ENCODE measurements at places on chromosomes 1 and 21. TPM values are rescaled to one million over a fixed set of nuclear protein-coding genes. Genes with fewer than 3 reads are reported as not detected.

PGBD5 gene
- 2.4 TPM for total RNA-seq

DNA sequence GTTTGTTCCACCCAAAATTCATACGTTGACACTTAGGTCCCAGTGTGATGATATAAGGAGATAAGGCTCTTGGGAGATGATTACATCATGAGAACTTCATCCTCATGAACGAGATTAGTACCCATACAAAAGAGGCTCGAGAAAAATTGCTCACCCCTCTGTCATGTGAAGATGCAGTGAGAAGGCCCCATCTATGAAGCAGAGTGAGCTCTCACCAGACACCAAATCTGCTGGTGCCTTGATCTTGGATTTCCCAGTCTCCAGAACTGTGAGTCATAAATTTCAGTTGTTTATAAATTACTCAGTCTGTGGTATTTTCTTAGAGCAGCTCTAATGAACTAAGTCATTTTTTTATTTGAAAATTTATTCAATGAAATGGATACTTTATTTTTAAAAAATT, 42.6 kb upstream of the USP25 start:
- peak overlapping the region; percentile 31 for H3K27ac ChIP-seq
- no peak for DNase-seq
- no peaks in the 10 kb centered on the region for H3K27me3 ChIP-seq
- no peaks in the 10 kb centered on the region for H3K36me3 ChIP-seq
- no peak overlapping the region for H3K4me3 ChIP-seq
- peaks cover 2% of the 10 kb centered on the region for H3K4me1 ChIP-seq

SPAG17 gene
- not detected for total RNA-seq

AKNAD1 gene
- not detected for total RNA-seq

DNA sequence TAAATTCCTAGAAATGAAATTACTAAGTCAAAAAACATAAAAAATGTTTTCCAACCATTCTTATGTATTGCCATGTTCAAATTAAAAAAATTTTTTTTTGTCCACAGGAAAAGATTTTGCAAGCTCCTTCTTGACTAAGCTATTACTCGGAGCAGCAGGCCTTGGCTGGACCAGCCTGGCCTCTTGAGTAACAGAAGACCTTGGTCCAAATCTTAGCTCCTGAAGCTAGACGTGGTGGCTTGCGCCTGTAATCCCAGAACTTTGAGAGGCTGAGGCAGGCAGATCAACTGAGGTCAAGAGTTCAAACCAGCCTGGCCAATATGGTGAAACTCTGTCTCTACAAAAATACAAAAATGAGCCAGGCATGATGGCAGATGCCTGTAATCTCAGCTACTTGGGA, 77.6 kb downstream of the CLSTN1 start:
- H3K27me3 ChIP-seq: no peaks in the 10 kb centered on the region
- DNase-seq: no peak
- H3K36me3 ChIP-seq: no peaks in the 10 kb centered on the region
- H3K4me3 ChIP-seq: no peak overlapping the region
- H3K4me1 ChIP-seq: no peaks in the 10 kb centered on the region
- no peak overlapping the region for H3K27ac ChIP-seq

GRCh38 chr1:26470878-26471497, 1.3 kb upstream of the HMGN2 start:
- peak overlapping the region; percentile 24 for H3K27ac ChIP-seq
- peaks cover 15% of the 10 kb centered on the region for H3K4me1 ChIP-seq
- peak overlapping the region; percentile 78 for H3K4me3 ChIP-seq
- no peaks in the 10 kb centered on the region for H3K27me3 ChIP-seq
- H3K36me3 ChIP-seq: peaks cover 1% of the 10 kb centered on the region
- DNase-seq: no peak

DNA sequence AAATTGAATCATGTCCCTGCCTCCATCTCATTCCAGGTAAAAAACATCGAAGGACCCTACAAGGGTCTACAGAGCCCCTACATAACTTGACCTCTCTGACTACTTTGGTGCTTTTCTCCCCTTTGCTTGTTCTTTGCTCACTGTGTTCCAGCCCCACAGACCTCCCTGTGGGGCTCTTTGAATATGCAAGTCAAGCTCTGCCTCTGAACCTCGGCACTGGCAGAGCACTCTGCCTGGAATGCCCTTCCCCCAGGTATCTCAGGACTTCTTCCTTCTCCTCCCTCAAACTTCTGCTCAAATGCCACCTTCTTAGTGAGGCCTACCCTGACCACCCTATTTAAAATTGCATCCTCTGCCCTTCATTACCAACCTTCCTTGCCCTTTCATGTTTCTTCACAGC, 87.8 kb upstream of the CD34 start:
- DNase-seq: no peak
- no peak overlapping the region for H3K27ac ChIP-seq
- H3K4me3 ChIP-seq: no peak overlapping the region
- H3K36me3 ChIP-seq: no peaks in the 10 kb centered on the region
- no peaks in the 10 kb centered on the region for H3K4me1 ChIP-seq

GRCh38 chr1:223706077-223706973, 6.0 kb upstream of the CAPN2 start:
- H3K36me3 ChIP-seq: no peaks in the 10 kb centered on the region
- peaks cover 65% of the 10 kb centered on the region for H3K4me1 ChIP-seq
- DNase-seq: no peak
- no peaks in the 10 kb centered on the region for H3K27me3 ChIP-seq

TRIM45 gene
- 4.0 TPM for total RNA-seq

GRCh38 chr1:52913014-52913413, 8.5 kb downstream of the ECHDC2 start:
- no peak overlapping the region for H3K4me3 ChIP-seq
- H3K36me3 ChIP-seq: no peaks in the 10 kb centered on the region
- no peaks in the 10 kb centered on the region for H3K27me3 ChIP-seq
- no peak overlapping the region for H3K27ac ChIP-seq
- DNase-seq: no peak

GRCh38 chr1:224544346-224545110, 71.6 kb upstream of the CNIH3 start:
- no peaks in the 10 kb centered on the region for H3K4me1 ChIP-seq
- no peak overlapping the region for H3K4me3 ChIP-seq
- no peaks in the 10 kb centered on the region for H3K27me3 ChIP-seq

CD1D gene
- total RNA-seq: not detected

DNA sequence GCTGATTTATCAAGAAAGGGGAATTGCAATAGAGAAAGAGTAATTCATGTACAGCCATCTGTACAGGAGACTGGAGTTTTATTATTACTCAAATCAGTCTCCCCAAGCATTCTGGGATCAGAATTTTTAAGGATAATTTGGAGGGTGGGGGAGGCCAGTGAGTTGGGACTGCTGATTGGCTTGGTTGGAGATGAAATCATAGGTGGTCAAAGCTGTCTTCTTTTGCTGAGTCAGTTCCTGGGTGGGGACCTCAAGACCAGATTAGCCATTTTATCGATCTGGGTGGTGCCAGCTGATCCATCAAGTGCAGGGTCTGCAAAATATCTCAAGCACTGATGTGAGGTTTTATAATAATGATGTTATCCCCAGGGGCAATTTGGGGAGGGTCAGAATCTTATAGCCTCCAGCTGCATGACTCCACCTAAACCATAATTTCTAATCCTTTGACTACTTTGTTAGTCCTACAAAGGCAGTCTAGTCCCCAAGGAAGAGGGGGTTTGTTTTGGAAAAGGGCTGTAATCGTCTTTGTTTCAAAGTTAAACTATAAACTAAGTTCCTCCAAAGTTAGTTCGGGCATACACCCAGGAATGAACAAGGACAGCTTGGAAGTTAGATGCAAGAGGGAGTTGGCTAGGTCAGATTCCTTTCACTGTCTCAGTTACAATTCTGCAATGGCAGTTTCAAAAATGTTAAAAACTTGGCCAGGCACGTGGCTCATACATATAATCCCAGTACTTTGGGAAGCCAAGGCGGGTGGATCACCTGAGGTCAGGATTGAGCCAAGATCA, 16.9 kb upstream of the RAB3B start:
- peak overlapping the region; percentile 13 for H3K4me3 ChIP-seq
- no peaks in the 10 kb centered on the region for H3K36me3 ChIP-seq
- H3K27me3 ChIP-seq: no peaks in the 10 kb centered on the region
- H3K4me1 ChIP-seq: peaks cover 39% of the 10 kb centered on the region
- H3K27ac ChIP-seq: peak overlapping the region; percentile 99

DNA sequence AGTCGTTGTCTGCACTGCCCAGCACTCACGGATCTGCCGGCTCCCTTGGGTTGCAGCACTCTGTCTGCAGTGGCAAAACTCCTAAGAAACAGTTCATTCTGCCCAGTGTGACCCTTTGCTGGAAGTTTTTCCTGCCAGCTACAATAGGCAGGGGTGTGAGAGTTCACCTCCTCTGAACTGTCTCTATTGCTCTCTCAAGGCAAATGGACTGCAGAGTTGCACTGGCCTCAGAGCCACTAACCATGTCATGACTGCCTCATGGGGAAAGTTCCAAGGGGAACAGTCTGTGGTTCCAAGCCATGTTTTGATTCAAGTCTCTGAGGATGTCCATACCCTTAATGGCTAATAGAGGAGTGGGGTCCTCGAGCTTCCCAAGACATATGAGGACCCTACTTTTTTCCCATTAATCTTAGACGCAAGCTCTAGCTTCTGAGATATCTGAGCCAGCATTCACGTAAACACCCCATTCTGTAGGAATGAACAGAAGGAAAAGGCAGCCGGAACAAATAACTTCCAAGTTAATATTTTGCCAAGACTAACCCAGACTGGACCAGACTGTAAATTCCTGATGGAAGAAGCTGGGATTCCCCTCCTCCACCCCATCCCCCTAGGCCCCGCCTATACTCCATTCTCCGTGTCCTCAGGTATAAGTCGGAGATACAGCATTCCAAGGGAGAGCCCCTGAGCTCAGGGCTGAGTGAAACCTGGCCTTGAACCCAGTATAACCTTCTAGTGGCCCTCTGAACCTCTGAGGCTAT, 93.8 kb upstream of the AKT3 start:
- peak overlapping the region; percentile 13 for H3K4me3 ChIP-seq
- H3K27ac ChIP-seq: peak overlapping the region; percentile 48
- no peaks in the 10 kb centered on the region for H3K27me3 ChIP-seq
- no peaks in the 10 kb centered on the region for H3K36me3 ChIP-seq
- peaks cover 35% of the 10 kb centered on the region for H3K4me1 ChIP-seq

FCAMR gene
- not detected for total RNA-seq

- no peaks in the 10 kb centered on the region for H3K4me1 ChIP-seq
- H3K36me3 ChIP-seq: no peaks in the 10 kb centered on the region
- no peak overlapping the region for H3K4me3 ChIP-seq
- no peak overlapping the region for H3K27ac ChIP-seq
- no peak for DNase-seq
- no peaks in the 10 kb centered on the region for H3K27me3 ChIP-seq
Observed at GRCh38 chr1:58964428-58964827, 180.6 kb upstream of the JUN start.

DNA sequence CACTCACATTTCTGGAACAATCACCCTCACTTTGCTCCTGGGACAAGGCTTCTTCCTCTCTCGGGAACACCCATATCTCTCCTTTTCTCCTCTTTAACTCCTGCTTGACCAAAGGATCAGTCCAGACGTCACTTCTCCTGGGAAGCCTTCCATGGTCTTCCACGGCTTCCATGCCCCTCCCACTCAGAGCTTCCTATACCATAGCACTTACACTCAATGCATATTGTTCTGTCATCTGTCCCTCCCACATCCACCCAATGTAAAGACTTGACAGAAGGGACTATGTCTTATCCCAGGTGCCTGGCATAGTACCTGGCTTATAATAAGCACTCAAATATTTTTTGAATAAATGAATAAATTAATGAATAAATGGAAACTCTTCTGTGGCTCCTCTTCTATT, 28.2 kb downstream of the CD34 start:
- H3K27me3 ChIP-seq: no peaks in the 10 kb centered on the region
- no peak for DNase-seq
- H3K36me3 ChIP-seq: no peaks in the 10 kb centered on the region
- peaks cover 5% of the 10 kb centered on the region for H3K4me1 ChIP-seq
- no peak overlapping the region for H3K27ac ChIP-seq
- H3K4me3 ChIP-seq: no peak overlapping the region

GRCh38 chr21:44539991-44540666, at the start of gene KRTAP10-1:
Gene KRTAP10-1, minus strand, starts transcription at chr21:44540195. Its CDS starts 45 bp downstream, at chr21:44540150.
- H3K4me3 ChIP-seq: no peak within 1 kb of the TSS
- no peaks in the 10 kb centered on the region for H3K36me3 ChIP-seq
- H3K27me3 ChIP-seq: no peaks in the 10 kb centered on the region
- no peak for DNase-seq
- H3K4me1 ChIP-seq: no peaks in the 10 kb centered on the region

DNA sequence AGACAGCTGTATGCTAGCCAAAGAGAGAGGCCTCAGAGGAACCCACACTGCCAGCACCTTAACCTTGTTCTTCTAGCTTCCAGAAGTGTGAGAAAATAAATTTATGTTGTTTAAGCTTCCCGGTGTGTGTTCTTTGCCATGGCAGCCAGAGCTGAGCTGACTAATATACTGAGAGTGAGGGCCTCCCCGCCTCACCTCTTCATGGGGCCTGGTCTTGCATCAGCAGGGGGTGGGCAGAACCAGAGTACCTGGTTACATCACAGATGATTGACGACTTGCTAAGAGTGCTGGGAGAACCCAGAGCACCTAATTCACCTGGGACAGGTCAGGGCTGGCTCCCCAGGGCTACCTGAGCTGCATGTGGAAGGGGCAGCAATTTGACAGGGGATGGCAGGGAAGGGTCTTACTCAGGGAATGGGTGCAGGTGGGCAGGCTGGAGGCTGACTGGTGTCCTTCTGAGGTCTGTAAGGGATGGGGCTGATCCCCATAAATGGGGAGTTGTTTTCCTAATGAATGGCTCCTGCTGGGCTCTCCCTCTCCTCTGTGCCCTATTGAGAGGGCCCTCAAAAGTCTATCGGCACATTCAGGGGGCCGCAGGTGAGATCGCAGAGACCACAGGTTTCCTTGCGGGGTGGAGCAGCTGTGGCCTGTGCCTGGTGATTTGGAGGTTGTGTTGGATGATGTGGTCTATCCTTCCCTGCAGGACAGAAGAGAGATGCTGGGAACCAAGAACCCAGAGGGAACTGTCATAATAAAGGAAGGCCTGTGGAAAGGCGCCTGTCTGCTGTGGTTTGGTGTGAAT, 60.6 kb upstream of the ETV3 start:
- no peaks in the 10 kb centered on the region for H3K36me3 ChIP-seq
- peak; percentile 50 for DNase-seq
- H3K4me1 ChIP-seq: peaks cover 11% of the 10 kb centered on the region

DNA sequence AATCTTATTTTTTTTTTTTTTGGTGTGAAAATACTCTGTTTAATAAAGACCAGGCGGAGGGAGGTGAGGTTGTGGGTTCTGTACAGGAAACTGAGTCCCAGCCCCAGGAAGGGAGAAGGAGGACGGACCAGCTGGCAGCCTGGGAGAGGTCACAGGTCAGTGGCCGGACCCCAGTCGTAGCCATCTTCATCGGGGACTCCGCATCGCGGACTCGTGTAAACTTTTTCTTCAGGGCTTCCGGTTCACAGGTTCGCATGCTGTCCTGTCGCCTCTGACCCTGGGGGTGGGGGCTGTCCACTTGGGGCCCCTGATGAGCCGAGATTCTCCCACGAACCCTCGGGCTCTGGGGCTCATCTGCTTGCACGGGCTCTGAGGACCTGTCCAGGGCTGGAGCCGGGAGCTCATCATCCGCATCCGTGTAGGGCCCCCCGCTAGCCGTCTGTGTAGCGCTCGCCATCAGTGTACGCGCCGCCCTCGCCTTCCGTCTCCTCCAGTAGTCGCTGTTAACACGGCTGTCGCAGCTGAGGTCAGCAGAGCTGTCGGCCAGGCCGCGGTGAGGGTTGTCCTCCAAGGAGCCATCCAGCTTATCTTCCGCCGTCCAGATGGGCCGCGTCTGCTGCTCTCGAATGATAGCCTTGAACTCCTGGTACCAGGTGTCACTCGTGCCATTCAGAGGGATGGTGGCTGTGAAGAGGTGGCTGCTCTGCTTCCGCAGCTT, 975.7 kb upstream of the PRMT6 start:
- no peak overlapping the region for H3K4me3 ChIP-seq
- H3K4me1 ChIP-seq: no peaks in the 10 kb centered on the region
- H3K36me3 ChIP-seq: no peaks in the 10 kb centered on the region
- no peaks in the 10 kb centered on the region for H3K27me3 ChIP-seq
- H3K27ac ChIP-seq: no peak overlapping the region
- DNase-seq: no peak
